Hematopoietic multipotent progenitor cell treated with erythropoietin and hydrocortisone succinate and interleukin-3 and kit ligand, for 4 days (in vitro differentiated cells): ENCODE measurements at places on chromosomes 5 and 9.

- no peak for DNase-seq
Measured at GRCh38 chr5:116730706-116731105, 156.1 kb upstream of the SEMA6A start.

- DNase-seq, result no peak
Measured at GRCh38 chr5:156534085-156534484, 207.1 kb downstream of the SGCD start.

GRCh38 chr5:131685516-131686171, 50.6 kb upstream of the RAPGEF6 start:
- DNase-seq, result no peak

GRCh38 chr9:111039231-111039906, 1.1 kb upstream of the LPAR1 start:
- peak; percentile 15 for DNase-seq

DNA sequence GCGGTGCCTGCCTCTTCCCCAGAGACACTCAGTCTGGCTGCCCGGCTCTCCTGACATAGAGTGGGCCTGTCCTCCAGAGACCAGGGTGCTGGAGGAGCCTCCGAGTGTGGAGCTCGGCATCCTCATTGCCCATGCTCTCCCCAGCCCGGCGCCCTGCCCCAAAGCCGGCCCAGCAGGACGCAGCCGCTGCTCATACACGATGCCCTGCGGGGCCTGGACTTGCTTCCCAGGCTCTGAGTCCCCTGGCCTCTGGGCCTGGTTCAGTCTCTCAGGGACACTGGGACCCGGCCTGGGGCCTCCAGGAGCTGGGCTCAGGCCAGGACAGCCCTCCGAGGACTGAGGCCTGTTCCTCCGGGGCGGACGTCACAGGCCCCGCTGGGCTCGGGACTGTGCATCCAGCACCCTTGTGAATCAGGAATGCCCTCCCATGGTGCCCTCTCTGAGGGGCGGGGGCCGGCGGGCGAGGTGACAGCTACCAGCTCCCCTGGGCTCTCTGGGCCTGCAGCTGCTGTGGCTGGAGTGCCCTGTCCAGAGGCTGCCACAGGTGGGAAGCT, 23.2 kb downstream of the TPPP start:
- no peak for DNase-seq

DNA sequence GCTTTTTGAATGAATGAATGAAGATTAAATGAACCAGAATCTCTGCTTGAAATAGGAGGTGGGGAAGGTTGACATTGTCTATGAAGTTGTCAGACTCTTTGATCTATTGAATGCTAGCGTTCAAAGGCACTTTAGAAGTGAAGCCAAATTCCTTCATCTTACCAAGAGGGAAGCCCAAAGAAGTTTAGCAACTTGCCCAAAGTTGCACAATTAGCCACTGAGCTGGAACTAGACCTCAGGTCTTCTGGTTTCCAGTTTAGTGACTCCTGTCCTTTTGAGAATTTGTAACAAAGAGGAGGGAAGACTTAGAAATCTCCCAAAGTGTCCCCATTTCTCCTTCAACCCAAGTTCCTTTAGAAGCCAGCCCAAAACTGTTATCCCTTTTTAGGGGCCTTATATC, 20.7 kb upstream of the SLC1A3 start:
- peak; percentile 18 for DNase-seq

DNA sequence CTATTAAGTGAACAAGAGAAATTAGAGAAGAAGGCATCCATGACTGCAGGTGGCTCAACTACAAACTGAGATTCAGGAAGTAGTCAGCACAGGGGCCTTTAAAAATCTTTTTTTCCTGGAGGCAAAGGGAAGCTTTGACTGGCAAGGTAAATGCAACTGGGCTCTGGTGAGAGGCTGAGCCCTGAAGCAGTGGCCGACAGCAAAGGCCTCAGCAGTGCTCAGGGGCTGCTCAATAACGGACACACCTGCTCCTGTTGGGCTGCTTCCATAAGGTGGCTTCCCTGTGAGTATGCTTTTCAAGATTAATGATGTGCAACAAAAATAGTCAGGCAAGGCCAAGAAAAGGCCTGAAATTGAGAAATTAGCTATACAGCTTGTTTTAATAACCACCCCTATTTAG, 134.2 kb upstream of the RGMB start:
- no peak for DNase-seq

DNA sequence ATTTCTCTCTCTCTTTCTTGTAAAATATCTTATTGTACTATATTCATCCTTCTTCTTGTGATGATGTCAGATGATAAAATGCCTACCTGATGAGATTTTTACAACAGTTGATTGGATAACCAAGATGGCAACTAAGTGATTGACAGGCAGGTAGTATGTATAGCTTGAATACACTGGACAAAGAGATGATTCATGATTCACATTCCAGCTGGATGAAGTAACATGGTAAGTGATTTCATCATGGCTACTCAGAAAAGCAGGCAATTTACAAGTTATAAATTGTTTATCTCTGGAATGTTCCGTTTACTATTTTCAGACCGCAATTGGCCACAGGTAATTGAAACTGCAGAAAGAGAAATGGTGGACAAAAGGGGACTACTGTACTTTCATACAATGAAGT, 1471.7 kb upstream of the C9orf72 start:
- DNase-seq, result no peak

- DNase-seq, result no peak
Measured at GRCh38 chr5:135324897-135325650, 74.0 kb downstream of the MACROH2A1 start.

- DNase-seq, result no peak
Measured at GRCh38 chr9:127694890-127695720, 11.7 kb upstream of the CFAP157 start.

- DNase-seq, result peak; percentile 66
Measured at GRCh38 chr5:80466669-80467485, 21.0 kb upstream of the FAM151B start.

- DNase-seq, result no peak
Measured at GRCh38 chr9:121694600-121694999, 43.2 kb downstream of the DAB2IP start.

DNA sequence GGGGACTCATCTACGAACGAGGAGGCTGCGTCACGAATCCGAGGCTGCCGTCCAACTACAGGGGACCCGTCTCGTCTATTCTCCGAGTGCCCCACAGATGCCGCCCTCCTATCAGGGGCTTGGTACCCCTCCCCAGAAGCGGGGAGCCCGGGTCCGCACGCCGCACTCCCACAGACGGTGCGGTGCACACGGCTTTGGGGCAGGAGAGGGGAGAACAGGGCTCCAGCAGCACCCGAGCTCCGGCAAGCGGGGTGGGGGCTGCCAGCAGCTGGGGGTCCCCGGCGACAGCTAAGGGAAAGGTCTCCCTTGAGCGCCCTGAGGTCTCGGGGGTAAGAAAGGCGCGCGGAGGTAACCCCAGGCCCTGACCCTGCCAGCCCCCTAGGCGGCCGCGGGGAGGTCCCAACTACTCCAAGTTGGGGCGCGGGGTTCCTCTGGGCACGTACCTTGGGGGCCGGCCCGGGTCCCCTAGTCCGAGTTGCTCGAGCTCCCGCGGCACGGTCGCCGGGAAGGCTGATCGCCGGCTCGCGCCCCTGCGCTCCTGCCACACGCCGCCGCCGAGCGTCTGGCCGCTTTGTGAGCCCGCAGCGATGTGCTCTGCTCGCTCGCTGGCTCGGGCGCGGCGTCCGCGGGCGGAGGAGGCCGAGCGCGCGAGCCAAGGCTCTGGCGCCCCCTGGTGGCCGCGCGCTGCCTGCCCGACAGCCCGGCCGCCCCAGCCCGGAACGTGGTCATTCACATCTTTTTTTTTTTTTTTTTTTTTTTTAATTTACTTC, at the start of gene SPOCK1:
Gene SPOCK1 (minus strand): TSS at position 591 of the 770 bp plus-strand sequence.
- peak; percentile 89 for DNase-seq

DNA sequence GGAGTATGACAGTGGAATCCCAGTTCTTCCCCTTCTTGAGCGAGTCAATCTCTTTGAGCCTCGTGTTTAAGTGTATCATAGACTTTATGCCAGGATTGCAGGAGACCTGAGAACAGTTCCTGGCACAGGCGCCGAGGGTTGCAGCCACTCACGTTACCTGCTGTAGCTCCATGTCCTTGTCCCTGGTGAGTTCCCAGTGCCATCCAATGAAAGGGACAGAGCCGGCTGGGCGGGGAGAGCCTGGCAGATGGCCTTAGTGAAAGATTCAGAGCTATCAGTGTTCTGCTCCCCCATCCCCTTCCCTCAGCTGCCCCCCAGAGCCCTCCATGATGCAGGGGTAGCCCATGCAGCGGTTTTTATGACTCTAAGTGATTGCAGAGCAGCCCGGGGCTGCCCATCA, 554.0 kb downstream of the BNC2 start:
- DNase-seq, result no peak

GRCh38 chr9:92669527-92669889, 423 bp downstream of the IPPK start:
- peak; percentile 47 for DNase-seq

DNA sequence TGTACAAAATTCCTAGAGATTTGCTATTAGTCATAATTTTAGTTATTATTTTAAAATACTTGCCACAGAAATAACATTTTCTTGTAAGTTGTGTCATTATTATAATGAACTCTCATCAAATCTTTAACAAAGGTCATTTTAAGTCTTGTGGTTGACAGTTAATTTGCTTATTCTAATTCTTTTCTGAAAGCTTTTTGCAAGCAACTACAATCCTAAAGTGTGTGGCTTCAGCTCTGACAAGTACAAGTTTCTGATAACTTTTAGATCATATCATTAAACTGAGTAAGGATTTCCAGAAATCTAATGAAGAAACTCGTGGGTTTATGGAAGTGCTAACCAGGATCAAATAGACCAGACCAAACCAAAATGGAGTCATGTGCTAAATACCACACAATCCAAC, 86.4 kb downstream of the SFXN1 start:
- DNase-seq, result no peak

DNA sequence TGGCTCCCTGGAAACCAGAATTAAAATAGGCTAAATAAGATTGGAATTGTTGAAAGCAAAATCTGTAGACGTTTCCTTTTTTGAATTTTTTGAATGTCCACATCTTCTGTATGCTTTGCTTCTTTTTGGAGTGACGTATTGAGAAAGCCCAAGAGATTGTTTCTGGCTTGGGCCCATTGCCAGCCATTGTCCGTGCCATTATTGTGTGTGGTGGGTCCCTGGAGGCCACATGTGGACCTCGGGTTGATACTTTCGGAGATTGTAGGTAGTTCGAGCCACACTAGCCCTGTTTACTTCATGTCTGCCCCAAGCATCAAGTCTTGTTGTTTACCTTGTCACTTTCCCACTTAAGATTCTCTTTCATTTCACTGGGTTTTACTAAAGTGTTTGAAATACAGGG, 106.0 kb downstream of the PALM2AKAP2 start:
- no peak for DNase-seq

DNA sequence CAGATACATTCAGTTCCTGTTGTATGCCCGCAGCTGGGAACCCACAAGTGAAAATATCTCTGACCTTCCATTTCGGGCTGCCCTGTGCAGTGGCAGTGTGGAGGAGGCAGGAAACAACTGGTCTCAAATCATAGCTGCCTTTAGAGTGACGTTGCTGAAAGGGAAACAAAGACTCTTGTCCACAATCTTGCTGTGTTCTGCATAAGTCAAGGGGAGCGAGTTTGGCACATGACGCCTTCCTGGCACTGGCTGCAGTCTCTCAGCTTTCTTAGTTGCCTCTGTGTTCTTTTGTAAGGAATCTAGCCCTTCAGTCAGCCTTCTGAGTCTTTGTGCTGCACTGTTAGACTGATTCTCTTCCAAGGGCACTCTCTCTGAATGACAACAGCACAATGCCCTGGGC, 24.0 kb downstream of the ADAMTS16 start:
- DNase-seq, result no peak

DNA sequence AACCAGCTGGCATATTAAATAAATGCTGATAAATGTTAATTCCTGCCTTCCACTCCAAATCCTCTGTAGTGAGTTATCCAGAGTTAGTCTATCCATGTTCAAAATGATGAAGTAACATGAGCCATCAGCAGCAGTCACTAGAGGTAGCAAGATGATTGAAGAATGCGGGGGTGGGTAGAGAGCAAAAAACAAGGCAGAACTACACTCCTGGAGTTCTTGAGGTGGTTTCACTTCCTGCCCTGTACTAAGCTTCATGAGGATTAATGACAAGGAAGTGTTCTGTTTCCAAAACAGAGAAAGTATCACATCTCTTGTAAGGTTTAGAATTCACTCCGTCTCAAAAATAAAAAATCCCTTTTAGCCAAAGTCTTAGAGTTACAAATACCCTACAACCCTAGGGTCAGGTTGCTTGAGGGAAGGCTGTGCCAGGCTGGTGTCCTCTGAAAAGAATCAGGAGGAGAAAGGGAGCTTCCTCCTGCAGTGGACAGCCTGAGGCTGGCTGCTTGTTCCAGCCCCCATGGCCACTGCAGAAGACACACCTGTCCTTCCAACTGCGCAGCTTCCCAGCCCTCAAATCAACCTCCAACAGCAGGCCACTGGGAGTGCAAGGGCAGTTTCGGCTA, 180.2 kb downstream of the DENND1A start:
- peak; percentile 9 for DNase-seq

GRCh38 chr5:179841621-179842020, 17.0 kb downstream of the MRNIP start:
- DNase-seq, result no peak

GRCh38 chr5:113087976-113088514, 111.4 kb downstream of the DCP2 start:
- no peak for DNase-seq

- no peak for DNase-seq
Measured at GRCh38 chr5:172335721-172336120, 52.2 kb upstream of the UBTD2 start.

GRCh38 chr5:157761690-157762621, 18.4 kb downstream of the LSM11 start:
- DNase-seq, result peak; percentile 87

DNA sequence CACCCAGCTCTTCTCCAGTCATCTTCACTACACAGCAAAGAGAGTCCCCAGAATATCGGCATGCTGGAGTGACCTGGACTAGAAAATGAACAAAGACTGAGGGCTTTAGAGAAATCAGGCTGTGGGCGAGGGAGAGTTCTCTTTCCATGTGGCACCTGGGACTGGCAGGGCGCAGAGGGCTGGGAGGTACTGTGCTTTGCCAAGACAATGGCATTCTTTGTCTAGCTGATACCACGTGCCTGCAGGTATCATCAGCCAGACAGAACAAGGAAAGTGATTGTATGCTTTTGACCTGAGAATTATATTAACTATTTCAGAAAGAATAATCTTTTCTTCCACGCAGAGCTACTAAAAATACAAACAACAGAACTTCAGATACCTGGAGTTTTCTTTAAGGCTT, 30.5 kb downstream of the DDX31 start:
- no peak for DNase-seq

DNA sequence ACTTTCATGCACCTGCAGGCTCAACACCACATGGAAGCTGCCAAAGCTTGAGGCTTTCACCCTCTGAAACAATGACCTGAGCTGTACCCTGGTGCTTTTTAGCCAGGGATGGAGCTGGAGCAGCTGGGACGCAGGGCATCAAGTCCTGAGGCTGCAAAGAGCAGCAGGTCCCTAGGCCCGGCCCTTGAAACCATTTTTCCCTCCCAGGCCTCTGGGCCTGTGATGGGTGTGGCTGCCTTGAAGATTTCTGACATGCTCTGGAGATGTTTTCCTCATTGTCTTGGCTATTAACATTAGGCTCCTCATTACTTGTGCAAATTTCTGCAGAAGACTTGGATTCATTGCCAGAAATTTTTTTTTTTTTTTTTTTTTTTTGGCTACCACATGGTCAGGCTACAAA, 30.3 kb upstream of the GHR start:
- no peak for DNase-seq
